Right ventricle myocardium inferior (tissue), 1 donor: ENCODE measurements at places on chromosomes 11 and 22.

DNA sequence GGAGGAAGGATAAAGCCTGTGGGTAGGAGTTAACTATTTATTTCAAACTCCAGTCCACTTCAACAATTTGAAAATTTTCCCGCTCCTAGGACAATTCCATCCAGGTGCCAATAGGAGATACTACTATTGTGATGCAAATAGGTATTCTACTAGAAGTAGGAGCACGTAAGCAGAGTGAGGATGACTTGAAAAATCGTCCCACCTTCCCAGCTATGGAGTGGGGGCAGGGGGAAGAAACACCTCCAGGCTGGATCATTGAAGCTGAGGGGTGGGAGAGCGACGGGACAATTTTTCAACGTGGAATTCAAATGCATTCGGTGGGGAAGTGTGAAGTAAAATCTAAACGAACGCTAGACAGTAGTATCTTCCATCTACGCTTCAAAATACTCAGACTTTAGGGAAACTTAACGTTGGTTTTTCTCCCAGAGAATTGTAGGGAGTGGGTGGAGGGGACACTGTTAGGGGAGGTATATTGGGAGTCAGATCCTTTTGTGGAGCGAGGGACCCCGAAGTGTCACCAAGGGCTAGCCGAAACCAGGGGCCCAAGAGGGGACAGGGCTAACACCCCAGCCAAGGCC is 523 bp upstream of the ARHGAP42 start:
- no peak for DNase-seq

DNA sequence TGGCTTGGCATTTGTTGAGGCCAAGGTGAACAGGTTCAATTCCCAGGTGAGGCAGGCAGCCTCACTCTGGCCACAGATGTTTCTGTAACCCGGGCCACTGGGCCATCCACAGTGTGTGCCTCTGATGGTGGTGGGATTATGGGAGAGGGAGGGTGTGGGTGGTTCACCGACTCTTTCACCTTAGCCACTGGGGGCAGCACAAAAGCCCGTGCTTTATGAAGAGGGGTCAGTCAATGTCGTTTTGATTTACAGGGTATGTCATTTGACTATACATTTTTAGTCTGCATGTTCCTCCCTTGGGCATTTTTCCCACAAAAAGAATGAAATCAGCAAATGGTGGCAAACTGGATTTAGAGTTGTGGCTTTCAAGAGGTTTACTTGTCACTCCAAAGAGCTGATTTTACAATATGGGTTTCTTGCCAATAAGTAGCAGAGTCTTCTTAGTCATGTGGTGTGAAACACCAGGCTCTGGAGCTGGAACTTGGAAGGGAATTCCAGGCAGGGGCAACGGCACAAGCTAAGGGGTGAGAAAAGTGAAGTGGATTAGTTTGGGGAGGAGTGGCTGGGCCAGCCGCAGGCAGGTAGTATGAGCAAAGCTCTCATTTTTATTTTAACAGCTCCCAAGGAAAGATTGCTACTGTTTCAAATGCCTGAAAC is 217.8 kb upstream of the ZBED5 start:
- no peak for DNase-seq

GRCh38 chr11:24623121-24623520 is 126.3 kb downstream of the LUZP2 start:
- DNase-seq, result no peak

DNA sequence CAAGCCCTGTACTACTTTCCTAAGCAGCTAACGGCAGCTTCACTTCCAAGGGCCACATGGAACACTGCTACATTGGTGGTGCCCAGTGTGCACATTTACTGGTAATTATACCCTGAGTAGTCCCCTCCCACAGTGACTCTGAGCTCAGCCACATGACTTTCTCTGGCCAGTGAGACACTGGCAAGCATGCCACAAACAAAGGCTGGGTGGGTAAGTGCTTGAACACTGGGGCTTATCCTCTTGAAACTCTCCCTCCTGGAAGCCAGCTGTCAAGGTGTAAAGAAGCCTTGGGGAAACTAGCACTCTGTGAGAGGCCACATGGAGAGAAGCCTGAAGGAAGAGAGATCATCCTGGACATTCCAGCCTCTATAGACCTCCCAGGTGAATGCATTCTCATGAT is 54.4 kb upstream of the DRD2 start:
- no peak for DNase-seq

DNA sequence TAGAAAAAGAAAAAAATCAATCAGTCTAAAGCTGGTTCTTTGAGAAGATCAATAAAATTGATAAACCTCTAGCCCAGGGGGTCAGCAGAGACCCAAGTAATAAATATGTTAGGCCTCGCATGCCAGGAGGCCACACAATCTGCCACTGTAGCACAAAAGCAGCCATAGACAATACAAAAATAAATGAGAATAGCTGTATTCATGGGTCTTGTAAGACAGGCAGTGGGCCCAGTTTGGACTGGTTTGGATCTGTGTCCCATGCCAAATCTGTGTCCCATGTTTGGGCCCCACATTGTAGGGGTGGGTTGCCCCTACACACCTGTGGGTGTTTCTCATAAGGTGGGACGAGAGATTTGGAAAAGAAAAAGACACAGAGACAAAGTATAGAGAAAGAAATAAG is 6.6 kb upstream of the PLAAT4 start:
- no peak for DNase-seq

GRCh38 chr11:117378976-117379865 is 51.6 kb downstream of the CEP164 start:
- DNase-seq, result peak; percentile 47

- no peak for DNase-seq
Measured at GRCh38 chr11:119901657-119902577, 172.9 kb upstream of the NECTIN1 start.

- no peak for DNase-seq
Measured at GRCh38 chr22:49825944-49826602, 1.6 kb downstream of the BRD1 start.
